ENCODE measurements at places on chromosomes 5 and 9.

DNA sequence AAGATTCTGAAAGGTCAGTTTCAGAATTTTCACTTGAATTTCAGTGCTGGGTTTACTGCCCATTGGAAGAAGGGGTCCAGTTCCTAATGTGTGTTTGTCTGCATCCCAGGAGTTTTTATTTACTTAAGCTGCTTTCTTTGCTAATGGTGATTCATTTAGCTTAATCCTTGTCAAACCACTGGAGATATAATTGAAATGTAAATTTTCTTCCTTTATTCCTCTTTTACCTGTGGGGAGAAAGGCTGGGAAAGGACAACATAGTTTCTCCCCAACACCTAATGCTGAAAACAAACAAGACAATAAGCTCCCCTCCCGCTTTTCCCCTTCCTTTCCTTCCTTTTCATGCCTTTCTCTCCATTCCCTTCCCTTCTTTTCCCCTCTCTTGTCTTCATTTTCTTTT, 185.8 kb downstream of the KCTD16 start:
- no peak for DNase-seq

- no peak for DNase-seq
These were observed 45.7 kb downstream of the PIP5K1B start for GRCh38 chr9:68750786-68751185.

DNA sequence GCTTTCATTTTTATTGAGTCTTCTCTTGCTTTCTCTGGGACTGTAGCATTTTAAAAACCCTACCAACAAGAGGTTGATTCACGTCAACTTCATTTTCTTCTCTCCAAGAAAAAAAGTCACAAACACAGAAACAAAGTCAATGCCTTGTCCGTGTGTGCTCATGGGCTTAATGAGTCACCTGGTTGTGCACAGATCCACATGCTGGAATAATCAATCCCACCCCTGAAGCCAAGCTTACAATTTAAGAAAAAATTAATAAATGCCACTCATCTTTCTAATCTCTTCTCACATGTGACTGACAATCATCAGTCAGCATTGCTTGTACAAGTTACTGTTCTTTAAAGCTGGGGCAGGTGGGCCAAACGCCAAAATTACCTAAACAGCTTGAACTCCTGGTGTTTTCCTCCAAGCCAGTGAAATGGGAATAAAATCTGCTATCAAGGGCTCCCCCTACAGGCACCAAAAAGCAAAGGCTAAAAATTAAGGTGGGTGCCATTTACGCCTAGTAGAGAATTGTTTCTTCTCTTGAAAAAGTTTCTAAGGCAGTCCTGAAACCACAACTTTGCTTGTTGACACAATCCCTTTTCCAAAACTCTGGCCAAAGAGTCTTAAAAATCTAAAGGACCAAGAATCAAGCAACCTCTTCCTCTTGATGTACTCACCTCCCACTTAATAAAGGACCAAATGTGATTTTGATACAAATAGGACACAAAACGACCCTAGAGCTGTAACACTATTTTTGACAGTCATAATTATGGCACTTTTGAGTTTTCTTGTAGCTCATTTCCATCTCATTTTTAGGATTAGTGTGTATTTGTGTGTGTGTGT, 21.3 kb downstream of the TRMO start:
- peak; percentile 16 for DNase-seq

GRCh38 chr5:55836191-55836590, 15.0 kb upstream of the IL31RA start:
- DNase-seq = no peak

GRCh38 chr5:13250464-13251291, 693.8 kb downstream of the DNAH5 start:
- DNase-seq = no peak

- no peak for DNase-seq
These were observed 390.4 kb upstream of the KCNN2 start for GRCh38 chr5:113971454-113971853.

GRCh38 chr5:110377361-110377760, 349.1 kb downstream of the TMEM232 start:
- no peak for DNase-seq

DNA sequence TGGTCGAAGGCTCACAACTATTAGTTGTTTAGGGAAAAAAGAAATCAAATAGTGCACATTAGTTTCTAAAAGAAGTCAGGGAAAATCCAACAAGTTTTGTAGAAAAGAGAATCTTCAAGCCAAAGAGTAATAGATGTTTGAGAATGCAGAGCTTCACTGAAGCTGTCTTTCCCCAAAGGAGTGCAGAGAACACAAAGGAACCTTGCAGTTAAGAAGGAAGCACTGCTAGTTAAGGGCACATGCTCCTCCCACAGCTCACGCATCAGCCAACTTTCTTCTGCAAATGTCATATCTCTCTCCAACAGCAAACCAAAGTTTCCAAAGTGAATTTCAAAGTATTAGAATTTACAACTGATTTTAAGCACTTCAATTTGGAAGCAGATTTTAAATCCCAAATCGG, 116.4 kb upstream of the FST start:
- no peak for DNase-seq

DNA sequence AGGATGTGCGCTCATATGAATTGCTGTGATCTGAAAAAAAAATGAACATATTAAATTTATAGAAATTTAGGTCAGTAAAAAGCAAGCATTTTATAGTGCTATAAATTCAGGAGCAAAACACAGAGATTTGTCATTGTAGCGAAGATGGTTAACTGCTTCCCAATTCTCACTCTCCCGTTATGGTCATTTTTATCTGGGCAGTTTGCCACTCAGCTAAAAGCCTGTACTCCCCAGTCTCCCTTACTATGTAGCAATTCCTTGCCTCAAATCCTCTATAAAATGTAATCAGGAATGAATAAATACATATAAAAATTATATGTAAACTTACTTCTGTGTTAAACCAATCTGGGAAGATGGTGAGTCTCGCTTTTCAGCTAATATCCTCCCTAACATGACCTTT, 471.5 kb downstream of the HINT1 start:
- DNase-seq = no peak

GRCh38 chr9:129221233-129221632, 43.2 kb upstream of the IER5L start:
- no peak for DNase-seq

GRCh38 chr5:113824307-113824706, 310.8 kb downstream of the YTHDC2 start:
- DNase-seq = no peak

- DNase-seq = no peak
These were observed 1342.1 kb upstream of the C9orf72 start for GRCh38 chr9:28915202-28915930.

DNA sequence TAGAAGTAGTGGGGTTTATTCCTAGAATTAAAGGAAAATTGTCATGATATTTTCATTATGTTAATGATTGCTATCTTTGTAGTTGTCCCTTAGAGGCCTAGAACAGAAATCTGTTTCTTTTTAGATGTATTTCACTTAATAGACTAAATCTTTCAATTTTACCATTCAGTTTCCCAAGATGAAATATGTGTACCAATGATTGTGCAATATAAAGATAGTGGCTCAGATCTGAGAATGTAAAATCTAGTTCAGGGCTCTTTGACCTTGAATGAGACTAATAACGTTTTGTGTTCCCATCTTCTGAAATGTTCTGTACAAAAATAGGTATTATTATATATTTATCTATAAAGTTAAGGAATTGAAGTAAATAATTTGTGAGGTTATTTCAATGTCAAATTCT, 947.9 kb downstream of the DTWD2 start:
- no peak for DNase-seq

DNA sequence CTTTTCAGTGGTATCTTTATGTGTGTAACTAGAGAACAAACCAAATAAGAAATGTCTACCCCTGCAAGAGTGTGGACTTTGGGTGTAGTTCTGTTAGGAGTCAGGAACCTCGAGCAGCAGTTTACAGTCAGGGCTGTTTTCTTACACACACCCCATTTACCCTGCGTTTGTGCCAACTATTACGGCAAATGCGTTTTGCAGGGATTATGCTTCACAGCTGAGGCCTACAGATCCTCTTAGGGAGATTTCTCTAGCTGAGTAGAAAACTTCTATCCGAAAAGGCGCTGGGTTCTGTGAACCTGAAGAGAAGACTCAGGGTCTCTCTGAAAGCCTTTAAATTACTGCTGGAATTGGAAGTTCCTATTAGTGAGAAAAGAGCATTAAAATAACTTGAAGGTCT, 51.4 kb downstream of the ACER2 start:
- no peak for DNase-seq

DNA sequence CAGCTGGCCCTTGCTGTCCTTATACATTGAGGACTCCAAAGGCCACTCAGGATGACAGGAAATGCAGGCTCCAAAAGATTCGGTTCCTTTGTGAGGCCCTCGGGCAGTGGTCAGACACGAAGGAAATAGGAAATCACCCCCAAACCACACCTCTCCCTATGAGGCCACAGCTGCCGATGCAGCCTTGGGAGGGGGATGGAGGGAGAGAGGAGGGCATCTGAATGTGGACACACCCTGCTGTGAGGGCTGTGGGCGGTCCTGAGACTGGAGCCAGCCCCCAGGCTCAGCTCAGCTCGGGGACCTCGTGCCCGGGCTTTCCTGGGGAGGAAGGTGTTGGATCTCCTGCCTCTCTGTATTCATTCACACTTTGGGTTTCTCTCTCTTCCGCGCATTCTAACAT, 2.7 kb upstream of the CLPTM1L start:
- no peak for DNase-seq

DNA sequence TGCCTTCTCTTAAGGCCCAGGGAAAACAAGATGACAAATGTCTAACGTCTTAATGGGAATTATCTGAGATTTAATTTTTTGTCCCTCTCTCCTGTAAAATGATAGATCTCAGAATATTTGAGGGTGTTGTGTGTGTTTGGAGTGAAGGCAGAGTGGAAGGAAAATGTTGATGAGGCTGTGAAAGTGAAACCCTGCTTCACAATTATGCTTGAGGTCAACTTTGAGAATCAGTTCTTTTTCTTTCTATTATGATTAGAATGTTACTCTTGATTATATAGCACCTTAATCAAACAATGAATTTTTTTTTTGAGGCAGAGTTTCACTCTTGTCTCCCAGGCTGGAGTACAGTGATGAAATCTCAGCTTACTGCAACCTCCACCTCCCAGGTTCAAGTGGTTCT, 5.5 kb upstream of the LOX start:
- no peak for DNase-seq

DNA sequence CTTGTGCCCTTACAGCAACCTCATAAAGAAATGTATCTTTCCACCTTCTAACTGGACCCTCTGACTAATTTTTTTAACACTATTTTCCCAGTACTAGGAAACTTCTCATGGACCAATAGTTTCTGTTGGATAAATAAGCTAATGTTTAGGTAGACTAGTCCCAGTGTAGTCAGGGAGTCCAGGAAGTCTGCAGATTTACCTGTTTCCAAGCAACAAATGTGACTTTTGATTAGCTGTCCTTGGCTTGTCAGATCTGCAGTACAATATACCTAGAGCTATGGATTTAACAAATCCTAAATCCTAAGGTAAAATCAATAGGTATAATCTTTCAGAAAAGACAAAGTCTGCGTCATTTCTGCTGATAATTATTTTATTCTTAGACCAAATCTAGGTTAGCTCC, 55.7 kb downstream of the FAM174A start:
- no peak for DNase-seq

DNA sequence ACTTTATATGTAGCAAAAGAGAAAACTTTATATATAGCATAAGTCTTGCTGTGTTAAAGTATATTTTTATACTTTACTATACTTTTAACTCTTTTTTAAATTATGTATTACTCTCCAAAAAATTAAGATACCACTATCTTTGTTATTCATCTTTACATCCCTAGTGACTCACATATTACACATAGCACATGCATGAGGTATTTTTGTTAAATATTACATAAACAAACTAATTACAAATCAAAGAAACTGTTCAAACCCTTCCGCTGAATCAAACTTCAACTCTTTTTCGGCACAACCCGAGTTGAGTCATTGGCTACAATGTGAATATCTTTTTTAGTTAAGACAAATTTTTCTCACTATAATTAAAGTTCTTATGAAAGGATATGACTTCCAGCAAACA, 32.1 kb downstream of the NADK2 start:
- DNase-seq = no peak

GRCh38 chr5:82570-82969, 9.4 kb upstream of the PLEKHG4B start:
- no peak for DNase-seq

GRCh38 chr5:172637740-172638139, 3.3 kb upstream of the NEURL1B start:
- no peak for DNase-seq

DNA sequence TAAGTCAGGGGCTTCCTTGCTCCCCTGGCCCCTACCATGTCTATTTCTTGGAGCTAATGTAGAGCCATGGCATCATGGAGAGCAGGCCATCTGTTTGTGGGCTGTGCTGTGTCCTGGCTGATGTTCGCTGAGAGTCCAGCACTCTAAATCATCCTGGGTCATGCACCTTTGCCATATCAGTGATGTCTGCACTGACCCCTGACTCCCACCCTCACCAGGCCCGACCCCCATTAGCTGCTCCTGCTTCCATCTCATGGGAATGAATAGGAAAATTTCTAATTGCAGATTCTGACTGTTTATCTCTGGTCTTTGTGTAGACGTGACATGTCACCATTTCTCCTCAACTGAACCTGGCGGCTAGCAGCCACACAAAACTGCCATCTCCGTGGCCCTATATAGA, 236.9 kb downstream of the NSG2 start:
- DNase-seq = no peak

- no peak for DNase-seq
These were observed 84.2 kb downstream of the THBS4 start for GRCh38 chr5:80119372-80119771.

DNA sequence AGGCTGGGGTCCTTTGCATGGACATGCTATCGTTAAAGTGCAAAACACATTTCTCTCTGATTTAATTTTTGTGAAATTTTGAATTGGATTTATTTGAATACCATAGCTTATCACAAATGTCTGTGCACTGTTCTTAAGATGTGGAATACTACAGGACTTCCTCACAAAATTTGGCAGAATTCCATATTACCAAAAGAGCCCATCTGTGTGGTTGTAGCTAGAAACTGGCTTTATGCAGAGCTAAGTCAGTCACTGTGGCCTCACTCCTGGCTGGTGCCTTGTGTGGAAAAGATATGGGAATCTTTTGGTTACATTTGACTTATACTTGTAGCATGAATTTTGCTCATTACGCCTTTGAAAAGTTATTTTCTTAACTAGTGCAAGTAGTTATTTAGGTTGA, 35.5 kb downstream of the ACO1 start:
- DNase-seq = no peak

- no peak for DNase-seq
These were observed 23.9 kb downstream of the SLC35A4 start for GRCh38 chr5:140588311-140589070.

GRCh38 chr5:149677731-149678130, 52.4 kb upstream of the PPARGC1B start:
- DNase-seq = no peak

- DNase-seq = no peak
These were observed 207.7 kb downstream of the PIK3R1 start for GRCh38 chr5:68423154-68423811.

- DNase-seq = no peak
These were observed 353.9 kb upstream of the PAPPA start for GRCh38 chr9:115799734-115800133.

DNA sequence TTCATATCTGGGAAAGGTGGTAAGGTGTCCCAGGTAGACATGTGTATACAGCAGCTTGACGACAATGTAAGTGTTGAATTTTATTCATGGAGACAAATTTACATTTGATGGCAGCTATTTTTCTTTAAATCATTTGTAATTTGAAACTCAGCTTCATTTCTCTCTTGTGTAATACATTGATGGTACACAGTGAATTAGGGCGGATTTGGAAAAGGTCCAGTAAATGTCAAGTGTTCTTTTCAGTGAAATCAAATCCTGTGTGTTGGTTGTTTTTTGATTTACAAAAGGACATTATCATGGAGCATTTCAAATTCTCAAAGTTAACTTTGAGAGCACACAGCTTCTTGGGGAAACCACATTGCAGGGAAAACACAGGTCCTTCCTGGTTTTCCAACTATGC, 30.0 kb upstream of the PCSK1 start:
- DNase-seq = peak; percentile 60

All from NCI-H1436 (cell line).